NCI-H460 (cell line): ENCODE measurements at places on chromosomes 11 and 22.

DNA sequence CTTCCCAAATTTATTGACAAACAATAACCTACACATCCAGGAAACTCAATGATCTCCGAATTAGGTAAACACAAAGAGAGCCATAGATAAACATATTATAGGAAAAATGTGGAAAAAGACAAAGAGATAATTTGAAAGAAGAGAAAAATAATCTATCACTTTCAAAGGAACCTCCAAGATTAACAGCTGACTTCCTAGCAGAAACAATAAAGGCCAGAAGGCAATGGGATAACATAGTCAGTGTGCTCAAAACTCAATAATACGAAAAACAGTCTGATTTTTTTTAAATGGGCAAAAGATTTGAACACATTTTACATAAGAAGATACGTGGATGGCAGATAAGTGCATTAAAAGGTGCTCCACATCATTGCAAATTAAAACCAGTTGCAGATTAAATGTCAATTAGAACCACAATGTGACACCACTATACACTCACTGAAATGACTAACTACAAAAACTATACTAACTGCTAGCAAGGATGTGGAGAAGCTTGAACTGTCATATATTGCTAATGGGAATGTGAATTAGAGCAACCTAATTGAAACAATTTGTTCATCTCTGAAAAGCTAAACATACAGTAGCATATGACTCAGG lies 300.4 kb downstream of the TMEM135 start:
- DNase-seq = no peak

- DNase-seq = no peak
Observed at GRCh38 chr11:119742263-119742861, 13.4 kb upstream of the NECTIN1 start.

DNA sequence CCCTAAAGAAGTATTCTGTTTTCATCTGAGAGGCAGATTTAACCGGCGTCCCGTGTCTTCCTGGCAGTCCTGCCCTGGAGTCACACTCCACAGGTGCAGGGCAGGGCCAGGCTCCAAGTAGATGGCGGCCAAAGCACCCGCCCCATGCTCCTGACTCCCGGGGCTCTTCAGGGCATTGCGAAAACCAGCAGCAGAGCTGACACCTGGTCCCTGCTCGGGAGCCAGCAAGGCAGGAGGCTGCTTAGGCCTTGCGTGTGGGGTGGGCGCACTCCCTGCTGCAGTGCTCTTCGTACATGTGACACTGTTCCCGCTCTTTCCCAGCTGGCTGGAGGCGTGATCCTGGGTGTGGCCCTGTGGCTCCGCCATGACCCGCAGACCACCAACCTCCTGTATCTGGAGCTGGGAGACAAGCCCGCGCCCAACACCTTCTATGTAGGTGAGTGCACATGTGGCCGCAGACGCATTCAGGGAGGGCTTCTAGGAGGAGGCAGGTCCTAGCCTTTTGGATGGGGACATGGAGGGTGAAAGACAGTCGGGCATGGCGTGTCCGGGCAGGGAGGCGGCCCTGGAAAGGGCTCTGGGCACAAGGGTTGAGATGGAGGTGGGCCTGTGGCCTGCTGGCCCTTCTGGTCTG lies 10.3 kb upstream of the TSSC4 start:
- no peak for DNase-seq

DNA sequence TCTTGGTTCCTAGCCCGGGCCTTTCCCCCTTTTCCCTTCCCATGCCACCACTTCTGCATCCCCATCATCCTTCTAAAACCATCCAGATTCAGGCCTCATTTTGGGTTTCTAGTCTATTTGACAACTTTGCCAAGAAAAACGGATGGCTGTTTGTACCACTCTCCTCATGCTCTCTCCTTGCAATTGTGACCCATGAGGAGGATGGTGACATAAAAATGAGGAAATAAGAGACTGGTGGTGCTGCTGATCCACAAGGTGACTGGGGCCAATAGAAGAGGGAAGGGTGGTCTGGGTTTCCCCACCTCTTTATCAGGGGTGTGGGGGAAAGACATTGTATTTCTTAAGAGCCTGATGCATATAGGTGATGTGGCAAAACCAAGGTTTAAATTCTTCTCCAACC lies 1.0 kb downstream of the MS4A4A start:
- no peak for DNase-seq

- no peak for DNase-seq
Observed at GRCh38 chr22:20459152-20459542, 21.5 kb upstream of the SCARF2 start.

GRCh38 chr11:44343778-44344422 lies 34.0 kb upstream of the ALX4 start:
- DNase-seq = no peak

DNA sequence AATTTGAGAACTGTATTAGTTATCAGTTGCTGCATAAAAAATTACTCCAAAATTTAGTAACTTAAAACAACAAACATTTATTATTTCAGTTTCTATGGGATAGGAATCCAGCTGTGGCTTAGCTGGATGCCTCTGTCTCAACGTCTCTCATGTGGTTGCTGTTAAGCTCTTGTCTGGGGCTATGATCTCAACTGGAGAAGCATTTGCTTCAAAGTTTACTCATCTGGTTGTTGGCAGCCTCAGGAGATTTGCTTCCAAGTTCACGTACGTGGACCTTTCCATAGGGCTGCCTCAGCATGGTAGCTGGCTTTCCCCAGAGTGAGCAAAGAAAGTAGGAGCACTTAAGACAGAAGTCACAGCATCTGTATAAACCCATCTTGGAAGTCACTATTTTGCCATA lies 144.9 kb upstream of the SESN3 start:
- no peak for DNase-seq

GRCh38 chr22:48609279-48609865 lies 1218.3 kb downstream of the BRD1 start:
- no peak for DNase-seq

- no peak for DNase-seq
Observed at GRCh38 chr11:45879803-45880686, 5.4 kb upstream of the MAPK8IP1 start.

GRCh38 chr11:45410391-45411227 lies 124.5 kb upstream of the SYT13 start:
- no peak for DNase-seq

- no peak for DNase-seq
Observed at GRCh38 chr11:74935285-74935684, 13.6 kb downstream of the XRRA1 start.

GRCh38 chr11:72433455-72434036 lies 785 bp downstream of the CLPB start:
- no peak for DNase-seq

DNA sequence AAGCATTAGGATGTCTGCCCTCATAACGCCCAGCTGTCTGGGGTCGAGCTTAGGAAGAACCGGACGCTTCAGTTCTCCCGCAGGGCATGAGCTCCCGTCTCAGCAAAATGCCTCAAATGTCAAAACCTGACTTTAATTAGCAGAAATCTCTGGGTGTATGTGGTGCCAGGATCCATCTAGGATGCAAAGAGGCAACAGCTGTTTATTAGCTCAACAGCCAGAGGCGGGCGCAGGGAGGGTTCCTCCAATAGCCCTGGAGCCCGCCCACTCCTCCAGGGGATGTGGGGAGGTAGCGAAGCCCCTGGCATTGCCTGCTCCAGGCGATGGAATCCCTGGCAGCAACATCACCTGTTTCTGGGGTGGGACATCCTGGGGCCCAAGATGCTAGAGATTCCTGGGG lies 39.4 kb upstream of the RTL6 start:
- no peak for DNase-seq

DNA sequence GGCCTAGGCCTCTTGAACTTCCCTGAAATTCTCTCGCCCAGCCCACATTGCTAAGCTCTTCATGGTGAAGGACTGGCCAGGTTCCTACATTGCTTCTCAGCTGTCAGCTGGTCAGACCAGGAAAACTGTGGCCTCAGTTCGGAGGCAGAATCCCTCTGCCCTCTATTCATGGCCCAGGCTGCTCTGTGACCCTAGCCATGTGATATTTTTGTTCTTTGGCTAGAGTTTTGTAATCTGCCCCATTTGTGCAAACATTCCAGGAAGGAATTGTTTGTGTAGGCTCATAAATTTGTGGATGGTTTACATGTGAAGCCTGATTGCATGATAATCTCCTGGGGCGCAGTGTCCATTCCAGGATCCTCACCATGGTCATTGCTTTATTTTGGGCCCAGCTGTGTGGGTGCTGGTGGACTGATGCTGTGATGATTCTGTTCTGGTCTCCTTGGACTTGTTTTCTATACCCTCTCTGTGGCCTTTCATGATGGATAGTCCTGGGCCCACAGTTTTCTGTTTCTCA lies 149.1 kb upstream of the E2F8 start:
- no peak for DNase-seq

DNA sequence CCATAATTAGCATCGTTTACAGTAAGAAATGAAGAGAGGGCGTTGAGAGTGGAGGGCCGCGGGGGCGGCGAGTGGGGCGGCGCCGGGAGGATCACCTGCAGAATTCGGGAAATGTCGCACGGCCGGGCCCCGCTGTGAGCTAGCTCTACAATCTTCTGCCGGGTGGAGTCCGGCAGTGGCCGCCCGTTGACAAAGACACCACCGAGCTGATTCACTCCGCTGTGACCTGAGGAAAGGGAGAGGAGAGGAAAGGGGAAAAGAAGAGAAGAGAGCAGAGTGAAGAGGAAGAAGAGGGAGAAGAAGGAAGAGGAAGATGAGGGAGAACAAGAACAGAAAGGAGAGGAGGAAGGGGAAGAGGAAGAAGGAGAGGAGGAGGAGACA lies 8.5 kb downstream of the PAX6 start:
- DNase-seq = no peak

- DNase-seq = no peak
Observed at GRCh38 chr11:109856928-109857327, 236.3 kb upstream of the ZC3H12C start.

DNA sequence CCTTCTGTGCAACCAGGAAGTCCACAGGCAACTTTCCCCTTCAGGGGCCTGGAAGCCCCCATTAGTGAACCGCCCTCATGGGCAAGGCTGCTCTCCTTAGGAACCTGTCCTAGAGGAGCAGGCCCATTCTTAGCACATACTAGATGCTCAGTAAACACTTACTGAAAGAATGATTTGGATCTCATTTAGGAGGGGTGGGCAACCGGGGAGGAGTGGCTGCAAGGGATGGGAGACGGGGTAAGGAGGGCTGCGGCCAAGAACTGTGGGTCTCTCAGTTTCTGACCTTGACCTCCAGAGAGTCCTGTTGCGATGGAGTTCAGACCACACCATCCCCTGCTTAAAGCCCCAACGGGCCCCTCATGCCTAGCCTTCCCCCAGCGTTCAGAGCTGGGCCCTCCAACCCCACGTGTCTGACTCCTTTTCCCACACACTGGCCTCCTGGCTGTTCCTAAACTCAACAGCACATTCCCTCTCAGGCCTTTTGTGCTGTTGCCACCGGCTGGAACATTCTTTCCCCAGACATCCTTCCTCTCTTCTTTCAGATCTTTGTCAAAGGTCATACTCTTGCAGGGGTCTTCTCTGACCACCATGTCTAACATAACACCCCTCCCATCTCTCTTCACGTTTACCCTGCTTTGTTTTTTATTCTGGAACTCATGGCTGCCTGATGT lies 20.7 kb upstream of the PICK1 start:
- DNase-seq = no peak

- no peak for DNase-seq
Observed at GRCh38 chr11:65781962-65782815, 1.4 kb upstream of the AP5B1 start.

DNA sequence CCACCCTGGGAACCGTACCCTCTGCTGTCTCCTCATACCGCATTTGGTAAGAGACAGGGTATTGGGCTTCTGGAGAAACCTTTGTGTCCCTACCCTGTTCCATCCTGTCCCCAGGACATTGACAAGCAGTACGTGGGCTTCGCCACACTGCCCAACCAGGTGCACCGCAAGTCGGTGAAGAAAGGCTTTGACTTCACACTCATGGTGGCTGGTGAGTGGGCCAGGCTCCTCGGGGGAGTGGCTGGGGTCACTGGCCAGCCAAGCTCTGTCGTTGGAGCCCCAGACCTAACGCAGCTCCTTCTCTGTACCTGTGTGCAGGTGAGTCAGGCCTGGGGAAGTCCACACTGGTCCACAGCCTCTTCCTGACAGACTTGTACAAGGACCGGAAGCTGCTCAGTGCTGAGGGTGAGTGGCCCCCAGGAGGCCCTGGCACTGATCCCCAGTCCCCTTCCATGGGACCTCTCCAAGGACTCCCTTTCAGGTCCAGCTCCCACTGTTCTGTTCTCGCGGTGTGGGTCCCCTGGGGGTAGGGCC lies 3.8 kb upstream of the GP1BB start:
- no peak for DNase-seq

GRCh38 chr11:100739666-100740065 lies 52.6 kb downstream of the ARHGAP42 start:
- peak; percentile 9 for DNase-seq

- no peak for DNase-seq
Observed at GRCh38 chr22:41021061-41021612, 70.0 kb downstream of the RBX1 start.

DNA sequence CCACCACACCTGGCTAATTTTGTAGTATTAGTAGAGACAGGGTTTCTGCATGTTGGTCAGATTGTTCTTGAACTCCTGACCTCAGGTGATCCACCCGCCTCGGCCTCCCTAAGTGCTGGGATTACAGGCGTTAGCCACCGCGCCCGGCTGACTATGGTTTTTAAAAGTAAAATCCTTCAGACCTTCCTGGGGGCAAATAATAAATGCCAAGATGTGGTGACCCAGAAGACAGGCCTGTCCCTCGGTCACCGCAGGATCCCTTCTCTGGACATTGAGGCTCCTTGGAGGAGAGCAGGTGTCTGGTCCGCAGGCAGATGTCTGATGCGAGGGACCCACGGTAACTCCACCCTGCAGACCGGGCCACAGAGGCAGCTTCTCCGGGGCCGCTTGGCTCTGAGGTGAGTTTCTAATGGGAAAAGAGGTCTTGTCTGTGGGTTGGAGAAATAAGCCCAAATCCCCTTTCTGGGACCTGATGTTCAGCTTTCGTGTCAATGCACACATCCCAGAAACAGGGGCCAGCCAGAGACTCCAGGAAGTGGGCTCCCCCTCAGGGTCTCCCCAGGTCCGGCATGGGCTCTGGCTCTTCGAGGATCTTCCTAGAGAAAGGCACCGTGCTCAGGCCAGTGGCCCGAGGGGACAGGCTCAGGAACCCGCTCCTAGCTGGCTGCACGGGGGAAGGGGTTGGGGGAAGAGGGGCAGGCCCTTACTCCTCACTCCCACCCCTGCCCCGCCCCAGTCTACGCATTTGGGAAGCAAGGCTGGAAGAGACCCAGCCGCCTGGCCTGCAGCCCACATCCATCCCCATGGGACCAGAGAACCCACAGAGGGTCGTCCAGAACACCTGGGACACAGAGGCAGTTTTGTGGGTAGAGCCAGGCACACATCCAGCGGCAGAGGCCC lies 100.6 kb downstream of the WNT7B start:
- no peak for DNase-seq
